ENCODE measurements at places on chromosomes 11 and 22.

GRCh38 chr22:37639070-37639760 is at the start of gene SH3BP1:
TSS of gene SH3BP1 (plus strand) at chr22:37639669. CDS start at chr22:37639788, 119 bp downstream.
- no peak for DNase-seq

DNA sequence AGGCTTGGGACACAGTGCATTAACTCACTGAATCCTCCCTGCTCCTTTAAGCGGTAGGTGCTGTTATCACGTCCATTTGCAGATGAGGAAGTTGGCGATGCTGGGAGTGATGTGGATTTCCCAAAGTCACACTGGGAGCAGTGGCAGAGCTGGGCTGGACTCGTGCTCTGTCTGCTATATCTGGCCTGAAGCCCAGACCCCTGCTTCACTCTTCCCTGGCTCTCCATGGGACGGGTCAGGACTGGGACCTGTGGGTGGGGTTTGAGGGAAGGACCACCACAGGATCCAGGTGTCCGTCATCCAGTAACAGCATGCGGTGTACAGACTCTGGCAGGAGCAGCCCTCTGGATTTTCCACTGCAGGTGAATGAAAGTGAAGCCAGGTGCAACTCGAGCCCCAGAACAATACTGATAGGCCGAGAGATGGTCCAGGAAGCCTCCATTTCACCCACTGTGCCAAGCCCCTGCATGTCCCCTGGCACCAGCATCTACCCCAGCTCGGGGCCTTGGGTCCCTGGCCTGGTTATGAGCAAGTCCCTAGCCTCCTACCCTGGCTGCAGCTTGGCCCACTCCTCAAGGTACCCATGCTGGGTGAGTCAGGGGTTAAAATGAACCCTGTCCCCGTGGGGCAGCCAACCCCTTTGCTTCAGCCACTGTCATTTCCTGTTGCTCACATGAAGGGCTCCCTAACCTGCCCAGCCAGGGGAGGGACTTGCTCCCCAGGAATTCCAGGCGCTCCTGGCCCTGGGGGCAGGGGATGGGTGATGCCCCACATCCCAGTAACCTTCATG is 4.2 kb downstream of the USP2 start:
- no peak for DNase-seq

DNA sequence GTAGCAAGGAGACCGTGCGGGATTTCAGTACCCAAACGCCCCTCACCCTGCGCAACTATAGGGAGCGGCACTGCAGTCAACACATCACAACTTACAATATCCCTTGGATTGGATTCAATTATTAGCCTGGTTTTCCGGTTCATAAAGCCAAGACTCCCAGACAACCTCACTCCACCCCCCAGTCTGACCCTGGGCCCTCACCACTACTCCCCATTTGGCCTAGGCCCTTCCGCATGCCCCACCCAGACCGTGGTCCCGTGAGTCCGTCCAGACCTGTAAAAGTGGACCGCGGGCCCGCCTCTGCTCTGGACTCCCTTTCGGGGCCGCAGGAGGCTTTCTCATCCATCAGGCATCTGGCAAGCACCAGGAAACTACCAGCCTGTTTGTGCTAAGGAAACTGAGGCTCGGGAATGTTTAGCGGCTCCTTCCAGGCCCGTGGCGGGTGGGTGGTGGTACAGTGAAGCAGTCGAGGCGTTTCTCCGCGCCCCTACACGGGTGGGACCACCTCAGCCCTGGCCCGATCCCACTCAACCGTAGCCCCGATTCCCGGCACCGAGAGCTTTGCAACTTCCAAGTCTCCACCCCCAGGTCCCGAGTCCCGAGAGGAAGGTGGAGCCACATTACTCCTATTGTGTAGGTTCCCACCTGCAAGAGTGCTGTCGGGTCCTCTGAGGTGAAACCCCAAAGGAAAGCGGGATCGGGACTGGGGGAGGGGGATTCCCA is 679 bp upstream of the DPP3 start:
- peak; percentile 30 for DNase-seq

- no peak for DNase-seq
Observed at GRCh38 chr22:36765131-36765942, 10.6 kb downstream of the IFT27 start.

- DNase-seq, result no peak
Observed at GRCh38 chr11:120229451-120230424, 10.2 kb upstream of the POU2F3 start.

- DNase-seq, result no peak
Observed at GRCh38 chr11:33317662-33318061, 60.5 kb downstream of the HIPK3 start.
